IPS DF 6.9 (cell line): ENCODE measurements at places on chromosomes 16 and 17.

DNA sequence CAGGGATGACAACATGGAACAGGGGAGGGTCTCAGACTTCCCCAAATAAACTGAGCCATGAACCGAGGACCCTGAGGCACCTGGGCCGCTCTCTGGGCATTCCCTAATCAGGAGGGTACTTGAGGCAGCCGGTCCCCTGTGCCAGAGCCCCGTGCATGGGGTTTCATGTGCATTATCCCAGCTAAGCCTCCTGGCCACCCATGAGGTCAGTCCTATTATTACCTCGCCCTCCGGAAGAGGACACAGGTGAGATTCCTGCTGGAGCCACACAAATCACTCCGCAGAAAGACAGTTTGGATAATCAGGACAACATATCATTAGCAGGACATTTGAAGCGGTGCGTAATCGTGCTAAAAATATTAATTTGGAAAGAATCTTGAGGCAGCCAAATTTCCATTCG, 274.0 kb downstream of the PARN start:
- no peak for DNase-seq

DNA sequence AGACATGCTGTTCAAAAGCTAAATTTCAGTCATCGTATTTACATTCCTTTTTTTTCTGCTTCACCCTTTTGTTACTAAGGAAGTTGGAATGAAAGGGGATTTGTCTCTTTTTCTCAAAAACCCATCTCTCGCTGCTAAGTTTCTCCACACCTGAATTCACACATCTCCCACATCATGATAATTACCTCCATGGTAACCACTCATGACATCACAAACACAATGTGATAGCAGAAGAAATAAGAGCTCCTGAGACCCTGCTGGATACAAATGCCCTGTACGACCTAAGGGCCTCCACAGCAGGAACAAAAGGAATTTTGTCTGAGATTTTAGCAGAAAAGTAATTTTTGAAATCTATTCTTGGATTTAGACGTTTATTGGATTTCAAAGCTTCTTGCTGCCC, 82.6 kb upstream of the GNAO1 start:
- DNase-seq: no peak

GRCh38 chr17:47829870-47830269, 1.5 kb downstream of the MRPL10 start:
- DNase-seq: no peak

- DNase-seq: no peak
These were observed 10.9 kb downstream of the OGFOD1 start for GRCh38 chr16:56462064-56462796.

- no peak for DNase-seq
These were observed 8.2 kb downstream of the NTHL1 start for GRCh38 chr16:2039274-2040031.

GRCh38 chr16:830871-831570, 30.5 kb upstream of the GNG13 start:
- DNase-seq: no peak

- no peak for DNase-seq
These were observed at the start of gene DOC2A for GRCh38 chr16:30010844-30011713. DOC2A (minus strand) TSS chr16:30011027; CDS start chr16:30010222, 805 bp downstream.

- DNase-seq: no peak
These were observed 137.2 kb downstream of the CYLD start for GRCh38 chr16:50878966-50879615.

DNA sequence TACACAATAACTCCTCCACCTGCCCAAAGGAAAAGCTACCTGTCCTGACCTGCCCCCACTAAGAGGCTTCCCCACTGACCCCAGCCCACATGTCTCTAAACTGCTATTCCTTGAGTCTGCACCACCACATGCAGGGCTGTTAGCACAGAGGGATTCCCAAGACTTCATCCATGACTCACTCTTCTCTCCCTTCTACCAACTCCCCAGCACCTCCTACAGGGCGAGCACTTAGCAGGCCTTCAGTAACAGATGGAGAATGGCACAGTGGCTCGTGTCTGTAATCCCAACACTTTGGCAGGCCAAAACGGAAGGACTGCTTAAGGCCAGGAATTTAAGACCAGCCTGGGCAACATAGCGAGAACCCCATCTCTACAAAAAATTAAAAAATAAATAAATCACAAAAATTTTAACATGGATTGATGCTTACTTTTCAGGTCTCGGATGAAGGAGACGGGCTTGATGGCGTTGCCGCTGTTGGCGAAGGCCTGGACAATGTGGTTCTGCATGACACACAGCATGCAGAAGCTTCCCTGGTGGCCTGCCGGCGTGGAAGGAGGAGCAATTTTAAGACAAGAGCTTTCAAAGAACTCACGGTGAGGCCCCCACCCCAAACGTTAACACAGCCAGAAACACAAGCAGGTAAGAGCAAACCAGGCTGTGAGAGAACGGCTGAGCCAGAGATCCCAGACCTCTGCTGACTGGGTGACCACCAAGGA, 12.0 kb downstream of the USP36 start:
- no peak for DNase-seq

DNA sequence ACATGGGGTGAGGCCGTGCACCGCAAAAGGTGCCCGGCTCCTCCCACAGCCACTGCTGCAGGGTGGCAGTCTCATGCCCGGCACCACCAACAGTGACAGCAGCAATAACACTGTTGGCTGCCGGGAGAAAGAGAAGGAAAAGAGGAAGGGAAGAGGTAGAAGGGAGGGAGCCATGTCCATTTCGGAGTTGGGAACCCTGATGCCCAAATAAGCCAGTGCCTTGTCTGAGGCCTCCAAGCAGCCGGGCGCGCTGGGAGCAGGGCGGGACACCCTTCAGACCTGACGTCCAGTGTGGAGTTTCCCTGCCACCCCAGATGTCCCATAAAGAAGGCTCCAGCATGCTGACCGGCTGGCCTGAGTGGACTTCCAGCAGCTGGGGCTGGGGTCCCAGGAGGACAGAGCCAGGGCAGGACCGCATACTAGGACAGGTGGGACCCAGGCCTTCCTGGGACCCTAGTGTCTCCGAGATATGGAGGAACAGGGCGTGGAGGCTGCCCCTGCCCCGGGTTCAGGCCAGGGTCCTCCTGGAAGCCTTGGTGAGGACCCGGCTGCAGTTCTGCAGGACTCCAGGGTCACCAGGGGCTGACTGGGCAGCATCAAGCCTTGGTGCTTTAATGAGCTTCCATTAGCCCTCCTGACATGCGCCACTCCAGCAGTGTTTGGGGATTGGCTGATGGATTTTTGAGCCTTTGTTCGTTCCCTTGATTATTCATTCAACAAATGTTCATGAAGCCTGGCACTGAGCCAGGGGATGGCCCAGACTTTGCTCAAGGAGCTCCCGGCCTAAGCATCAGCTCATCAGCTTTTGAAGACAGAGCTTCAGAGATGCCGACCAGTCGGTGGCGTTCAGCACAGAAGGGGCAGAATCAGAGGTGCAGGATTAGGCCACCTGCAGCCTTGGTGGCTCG, 223.6 kb upstream of the CIBAR2 start:
- DNase-seq: no peak

GRCh38 chr17:12107905-12108304, 87.2 kb downstream of the MAP2K4 start:
- no peak for DNase-seq

- DNase-seq: no peak
These were observed 6.5 kb upstream of the ZFHX3 start for GRCh38 chr16:73054498-73054812.

DNA sequence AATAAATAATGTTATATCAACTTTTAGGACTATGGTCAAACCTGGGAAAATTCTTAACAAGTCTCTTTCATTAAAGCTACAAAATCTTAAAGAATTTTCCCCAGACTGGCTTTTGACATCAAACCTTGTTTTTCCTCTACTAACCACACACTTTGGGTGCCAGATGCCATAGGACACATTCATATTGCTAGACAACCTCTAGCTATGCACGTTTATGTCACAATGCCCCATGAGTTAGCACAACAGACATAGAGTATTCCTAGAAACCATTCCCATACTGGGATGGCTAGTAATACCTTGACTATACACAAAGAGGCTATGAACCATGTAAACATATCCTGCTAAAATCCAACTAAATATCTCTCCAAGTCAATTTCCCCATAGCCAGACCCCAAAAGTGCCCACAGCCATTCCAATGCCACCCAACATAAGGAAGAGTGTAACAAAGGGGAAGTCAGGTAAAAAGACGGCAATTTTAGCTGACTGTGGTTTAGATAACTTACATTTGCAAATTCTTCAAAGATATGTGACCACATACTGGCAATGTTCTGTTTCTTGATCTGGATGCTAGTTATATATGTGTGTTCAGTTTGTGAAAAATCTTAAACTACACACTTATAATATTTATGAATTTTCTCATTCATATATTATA, 23.4 kb downstream of the SMURF2 start:
- DNase-seq: no peak

DNA sequence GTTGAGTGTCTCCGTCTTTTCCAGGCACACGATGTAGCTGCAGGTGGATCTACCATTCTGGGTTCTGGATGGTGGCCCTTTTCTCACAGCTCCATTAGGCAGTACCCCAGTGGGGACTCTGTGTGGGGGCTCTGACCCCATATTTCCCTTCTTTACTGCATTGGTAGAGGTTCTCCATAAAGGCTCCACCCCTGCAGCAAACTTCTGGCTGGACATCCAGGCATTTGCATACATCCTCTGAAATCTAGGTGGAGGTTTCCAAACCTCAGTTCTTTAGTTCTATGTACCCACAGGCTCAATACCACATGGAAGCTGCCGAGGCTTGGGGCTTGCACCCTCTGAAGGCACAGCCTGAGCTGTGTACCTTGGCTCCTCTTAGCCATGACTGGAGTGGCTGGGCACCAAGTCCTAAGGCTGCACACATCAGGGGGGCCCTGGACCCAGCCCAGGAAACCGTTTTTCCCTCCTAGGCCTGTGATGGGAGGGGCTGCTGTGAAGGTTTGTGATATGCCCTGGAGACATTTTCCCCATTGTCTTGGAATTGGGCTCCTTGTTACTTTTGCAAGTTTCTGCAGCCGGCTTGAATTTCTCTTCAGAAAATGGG, 14.0 kb downstream of the ABCC1 start:
- DNase-seq: no peak

- DNase-seq: no peak
These were observed 203.3 kb downstream of the CYLD start for GRCh38 chr16:50945171-50945570.

- DNase-seq: no peak
These were observed 18.4 kb downstream of the EFCAB5 start for GRCh38 chr17:29959658-29960337.

GRCh38 chr17:68963958-68964357, 8.8 kb upstream of the ABCA8 start:
- no peak for DNase-seq

GRCh38 chr17:42016411-42016831, 818 bp downstream of the DNAJC7 start:
- DNase-seq: no peak

- DNase-seq: no peak
These were observed 163.0 kb downstream of the PRKCB start for GRCh38 chr16:23998771-23999170.

DNA sequence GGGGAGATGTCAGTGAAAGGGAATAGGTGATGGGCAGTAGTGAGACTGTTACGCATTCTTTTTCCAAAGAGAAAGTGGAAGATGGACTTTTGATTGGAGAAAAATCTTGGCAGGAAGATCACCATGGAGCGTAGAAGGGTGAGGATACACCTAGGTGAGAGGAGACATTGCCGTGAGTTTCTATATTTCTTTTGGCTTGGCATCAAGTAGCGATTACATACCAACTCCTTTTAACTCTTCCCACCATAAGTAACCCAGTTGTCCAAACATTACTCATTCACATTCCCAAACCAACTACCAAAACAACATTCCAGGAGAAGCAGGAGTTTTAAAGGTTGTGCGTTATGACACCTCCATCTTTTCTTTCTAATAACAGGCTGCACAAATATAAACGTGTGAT, 10.7 kb upstream of the KRT28 start:
- no peak for DNase-seq

DNA sequence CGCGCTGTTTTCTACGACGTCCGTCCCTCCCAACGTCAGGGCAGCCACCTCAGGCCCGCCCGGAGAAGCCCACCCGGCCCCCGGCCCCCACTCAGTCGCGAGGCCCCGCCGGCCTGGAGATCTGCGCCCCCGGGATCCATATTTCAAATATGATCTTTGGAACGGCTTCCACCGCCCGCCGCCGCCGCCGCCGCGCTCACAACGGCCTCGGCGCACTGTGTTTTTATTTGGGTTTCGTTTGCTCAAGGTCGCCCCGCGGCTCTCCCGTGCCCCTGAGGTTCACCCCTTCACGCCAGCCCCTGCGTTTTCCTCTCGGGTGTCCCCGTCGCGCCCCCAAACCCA, 4.2 kb upstream of the CBX4 start:
- no peak for DNase-seq

- no peak for DNase-seq
These were observed 2.9 kb downstream of the OR1F1 start for GRCh38 chr16:3190949-3191353.

DNA sequence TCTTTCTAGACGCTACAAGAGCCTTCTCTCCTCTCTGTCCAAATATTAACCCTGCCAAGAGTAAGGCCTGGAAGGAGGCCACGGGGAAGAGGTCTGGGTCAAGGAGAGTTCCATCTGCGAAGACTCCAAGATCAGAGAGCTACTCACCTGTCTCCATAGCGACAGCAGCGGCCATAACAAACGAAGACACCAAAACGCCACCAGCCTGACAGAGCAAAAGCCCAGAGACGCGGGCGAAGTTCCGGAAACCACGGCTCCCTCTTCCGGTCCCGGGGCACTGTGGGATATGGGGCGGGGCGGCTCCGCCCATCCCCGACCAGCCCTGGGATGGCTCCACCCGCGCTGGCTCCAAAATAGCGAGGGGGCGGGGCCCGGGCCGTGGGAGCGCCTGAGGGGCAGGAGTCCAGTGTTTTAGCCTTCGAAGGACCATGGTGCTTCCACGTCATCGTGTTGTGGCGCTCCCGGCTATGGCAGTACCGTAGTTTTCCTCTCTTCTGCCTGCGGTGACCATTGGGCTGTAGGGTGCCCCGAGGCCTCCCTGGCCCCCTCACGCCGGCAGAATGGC, at the start of the genes C17orf100 and MED31:
Gene C17orf100 (plus strand): TSS at position 409 of the 565 bp plus-strand sequence. CDS start 152 bp downstream, at position 561.
Gene MED31 (minus strand): TSS at position 252 of the 565 bp plus-strand sequence. CDS start 77 bp downstream, at position 175.
- peak; percentile 82 for DNase-seq

DNA sequence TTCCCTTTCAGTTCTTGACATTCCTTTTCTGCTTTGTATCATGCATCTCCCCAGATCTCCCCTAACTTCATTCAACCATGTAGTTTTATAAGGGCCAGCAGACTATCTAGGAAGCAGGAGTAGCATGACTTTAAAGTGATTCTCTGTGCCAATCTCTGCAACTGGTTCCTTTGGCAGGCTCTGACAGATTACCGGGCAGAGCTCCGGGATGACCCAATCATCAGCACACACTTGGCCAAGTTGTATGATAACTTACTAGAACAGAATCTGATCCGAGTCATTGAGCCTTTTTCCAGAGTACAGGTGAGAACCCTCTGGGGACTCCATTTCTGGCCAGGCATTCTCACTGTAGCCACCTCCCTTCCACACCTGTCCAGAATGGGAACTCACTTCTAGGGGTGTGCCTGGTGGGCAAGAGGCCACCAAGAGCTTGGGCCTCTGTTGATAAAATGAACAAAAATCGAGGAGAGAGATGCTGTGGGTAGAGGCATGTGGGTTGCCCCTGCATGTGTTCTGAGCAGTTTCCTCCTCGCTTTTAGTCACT, 7.6 kb upstream of the CDK5R1 start:
- DNase-seq: no peak
